ENCODE measurements at places on chromosomes 4 and X.

- no peak for DNase-seq
Measured at GRCh38 chrX:48591255-48591791, 6.0 kb upstream of the WDR13 start.

DNA sequence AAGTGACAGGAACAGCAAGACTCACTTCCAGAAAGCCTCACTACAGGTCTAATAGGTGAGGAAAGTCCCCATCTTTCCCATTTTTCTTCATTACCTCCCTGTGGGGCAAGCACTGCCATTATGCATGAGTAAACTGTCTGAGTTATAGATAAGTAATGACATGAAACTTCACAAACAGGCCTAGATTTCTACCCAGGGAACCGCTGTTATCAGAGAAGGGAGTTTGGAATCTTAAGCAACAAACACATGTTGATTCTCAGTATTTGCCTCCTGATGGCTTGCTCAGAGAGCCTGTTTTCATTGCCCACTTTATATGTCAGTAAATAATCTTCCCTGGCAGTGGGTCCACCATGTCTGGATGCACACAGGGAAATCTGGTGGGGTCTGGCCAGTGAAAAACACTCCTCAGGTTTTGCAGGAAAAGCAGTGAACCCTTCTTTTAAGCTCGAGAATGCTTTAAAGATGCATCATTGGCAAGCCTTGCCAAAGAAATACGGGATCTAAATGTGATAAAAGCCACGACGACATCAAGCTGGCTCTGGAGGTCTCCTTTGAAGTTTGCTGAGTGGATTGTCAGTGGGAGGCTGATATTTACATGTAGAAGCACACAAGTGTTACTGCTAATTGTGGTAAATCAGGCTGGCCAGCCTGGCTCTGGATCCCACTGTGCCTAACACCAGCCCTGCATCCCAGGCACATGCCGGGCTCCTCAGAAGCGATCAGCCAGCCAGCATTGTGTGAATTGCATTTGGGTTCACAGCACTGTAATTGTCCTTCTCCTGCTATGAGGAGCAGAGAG is 25.2 kb downstream of the PDGFRA start:
- DNase-seq = no peak

GRCh38 chr4:41095973-41096372 is 118.4 kb downstream of the APBB2 start:
- DNase-seq = no peak

DNA sequence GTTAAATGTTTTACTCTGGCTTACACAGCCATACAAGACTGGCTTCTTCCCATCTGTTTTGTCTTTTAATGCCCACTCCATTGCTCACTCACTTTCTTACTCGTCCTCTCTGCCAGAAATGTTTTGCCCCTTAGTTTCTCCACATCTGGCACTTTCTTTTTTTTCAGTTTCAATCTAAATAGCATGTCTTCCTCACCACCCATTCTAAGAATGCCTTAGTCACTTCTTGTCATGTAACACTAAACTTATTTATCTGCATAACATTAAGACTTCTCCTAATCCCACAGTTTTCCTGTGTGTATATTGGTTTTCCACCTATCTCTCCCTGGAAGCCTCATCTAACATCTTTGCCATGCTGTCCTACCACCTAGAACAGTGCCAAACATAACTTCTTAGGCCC is 119.3 kb downstream of the ADAMTS3 start:
- DNase-seq = no peak

DNA sequence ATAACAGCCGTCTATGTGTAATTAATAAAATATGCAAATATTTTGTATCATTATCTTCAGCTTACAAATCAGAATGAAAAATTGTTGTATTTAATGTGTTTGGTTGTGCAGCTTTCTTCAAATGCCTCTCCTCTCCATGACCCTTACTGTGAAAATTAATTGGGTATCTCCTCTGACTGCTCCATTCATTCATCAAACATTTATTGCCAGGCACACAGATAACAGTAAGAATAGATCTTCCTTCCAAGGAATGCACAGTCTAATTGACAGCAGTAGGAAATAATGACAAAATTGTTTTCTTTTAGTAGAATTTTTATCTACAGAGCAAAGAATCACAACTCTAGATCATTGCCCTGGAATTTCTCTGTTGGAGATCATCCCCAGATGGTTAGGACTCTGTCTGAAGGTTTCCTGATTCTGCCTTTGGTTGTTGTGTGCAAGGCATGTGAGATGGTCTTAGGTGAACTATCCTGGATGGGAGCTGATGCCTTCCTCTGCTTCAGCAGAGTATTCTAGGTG is 395.0 kb upstream of the FAT1 start:
- DNase-seq = no peak

- no peak for DNase-seq
Measured at GRCh38 chrX:40931921-40932320, 153.3 kb upstream of the USP9X start.

GRCh38 chr4:184384056-184384809 is 90.1 kb downstream of the IRF2 start:
- no peak for DNase-seq

DNA sequence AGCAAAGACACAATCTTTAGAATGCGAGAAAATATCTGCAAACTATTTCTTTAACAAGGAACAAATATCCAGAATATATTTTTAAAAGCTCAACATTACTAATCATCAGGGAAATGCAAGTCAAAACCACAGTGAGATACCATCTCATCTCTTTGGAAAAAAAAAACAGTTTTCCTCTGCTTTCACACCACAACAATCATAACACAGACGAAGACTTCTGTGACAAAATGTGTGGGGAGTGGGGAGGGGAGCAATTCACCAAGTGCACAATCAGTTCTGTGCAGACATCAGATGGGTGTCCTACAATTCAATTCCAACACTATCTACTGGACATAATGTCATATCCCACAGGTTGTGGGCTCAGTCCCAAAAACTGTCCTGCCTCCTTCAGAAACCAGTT is 293.2 kb upstream of the SLC7A11 start:
- DNase-seq = no peak

DNA sequence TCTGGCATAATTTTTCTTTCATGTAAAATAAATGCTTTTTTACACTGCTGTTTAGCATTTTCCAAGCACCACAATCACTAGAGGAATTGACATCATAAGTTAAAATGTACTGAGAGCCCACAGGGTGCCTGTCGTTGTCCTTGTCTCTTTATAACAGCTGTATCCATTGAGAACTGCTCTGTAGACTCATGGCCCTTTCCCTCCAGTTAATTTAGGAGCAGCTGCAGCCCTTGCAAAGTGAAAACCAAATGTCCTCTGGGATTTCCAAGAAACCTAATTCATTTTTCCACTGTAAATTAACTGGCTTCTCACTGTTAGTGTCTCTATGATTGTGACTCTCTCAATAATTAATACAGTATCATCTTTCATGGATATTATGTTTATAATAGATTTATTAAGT is 185.9 kb downstream of the SLC4A4 start:
- DNase-seq = peak; percentile 20

DNA sequence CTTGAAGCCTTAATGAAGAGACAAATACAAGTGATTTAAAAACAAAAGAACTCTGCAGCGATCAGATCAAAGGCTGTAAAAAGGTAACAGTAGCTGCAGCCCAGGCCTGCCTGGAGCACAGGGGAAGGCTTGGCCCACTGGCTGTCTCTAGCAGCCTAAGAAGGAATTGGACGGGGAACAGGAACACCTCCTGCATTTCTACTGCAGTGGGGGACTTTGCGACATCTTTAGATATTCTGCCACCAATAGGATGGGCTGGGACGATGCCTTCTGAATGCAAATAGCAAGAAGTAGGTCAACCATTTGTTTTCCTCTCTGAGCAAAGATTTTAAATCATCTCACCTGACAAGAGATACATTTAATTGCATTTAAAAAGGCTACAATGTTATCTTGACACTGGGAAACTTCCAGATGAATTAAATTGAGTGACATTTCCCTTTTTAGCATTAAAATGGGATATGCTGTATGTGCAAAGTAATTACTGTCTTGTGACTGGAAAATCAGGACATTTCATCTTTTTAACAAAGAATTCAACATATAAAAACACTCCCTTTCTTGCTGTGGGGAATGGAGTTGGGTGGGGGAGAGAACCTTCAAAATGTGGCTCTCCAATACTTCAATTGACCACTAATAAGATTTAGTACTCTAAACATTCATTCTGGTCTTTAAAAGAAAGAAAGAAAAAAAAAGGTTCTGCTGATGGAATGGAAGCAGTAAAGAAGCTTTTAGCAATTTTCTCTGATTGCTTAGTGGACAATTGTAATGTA is 70.0 kb downstream of the NYX start:
- DNase-seq = no peak

- no peak for DNase-seq
Measured at GRCh38 chr4:7808181-7808580, 131.5 kb downstream of the AFAP1 start.

GRCh38 chr4:80188457-80188800 is 8.9 kb upstream of the PRDM8 start:
- DNase-seq = no peak

- no peak for DNase-seq
Measured at GRCh38 chr4:56817840-56818491, 3.5 kb downstream of the SPINK2 start.

DNA sequence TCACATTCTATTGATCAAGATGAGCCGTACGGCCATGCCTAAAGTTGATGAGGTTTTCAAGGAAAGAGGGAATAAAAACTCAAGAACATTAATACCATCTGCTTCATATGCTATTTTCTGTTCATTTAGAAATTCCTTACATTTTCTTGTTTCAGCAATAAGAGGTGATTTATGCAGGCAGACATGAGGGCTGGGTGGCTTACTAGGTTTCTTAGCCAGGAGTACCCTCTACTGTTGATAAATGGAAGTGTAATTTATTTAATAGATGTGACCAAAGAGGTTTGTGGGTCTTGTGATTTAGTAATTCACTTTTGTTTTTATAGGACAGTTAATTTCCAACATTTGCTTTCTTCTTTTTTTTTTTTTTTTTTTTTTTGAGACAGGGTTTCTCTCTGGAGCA is 6.4 kb upstream of the SMIM9 start:
- DNase-seq = peak; percentile 64

GRCh38 chr4:67770422-67770821 is 16.2 kb upstream of the GNRHR start:
- DNase-seq = no peak

- DNase-seq = peak; percentile 3
Measured at GRCh38 chrX:79081895-79082512, 62.5 kb upstream of the GPR174 start.

DNA sequence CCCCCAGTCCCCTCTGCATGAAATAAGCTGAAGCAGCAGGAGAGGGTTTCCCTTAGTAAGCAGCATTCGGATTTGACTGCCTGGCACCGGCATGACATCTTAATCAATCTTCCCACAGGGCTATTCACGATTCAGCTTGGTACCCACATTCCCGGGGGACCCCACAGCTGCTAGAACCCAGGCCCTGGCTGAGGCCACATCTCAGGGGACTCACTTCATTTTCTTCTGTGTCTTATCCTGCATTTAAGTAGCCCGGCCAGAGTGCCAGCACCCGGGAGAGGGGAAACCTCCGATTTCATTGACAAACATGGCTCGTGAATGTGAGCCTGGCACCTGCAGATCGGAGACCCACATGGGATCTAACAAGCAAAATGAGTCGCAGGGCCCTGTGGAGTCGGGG is 52.3 kb upstream of the CRMP1 start:
- no peak for DNase-seq

DNA sequence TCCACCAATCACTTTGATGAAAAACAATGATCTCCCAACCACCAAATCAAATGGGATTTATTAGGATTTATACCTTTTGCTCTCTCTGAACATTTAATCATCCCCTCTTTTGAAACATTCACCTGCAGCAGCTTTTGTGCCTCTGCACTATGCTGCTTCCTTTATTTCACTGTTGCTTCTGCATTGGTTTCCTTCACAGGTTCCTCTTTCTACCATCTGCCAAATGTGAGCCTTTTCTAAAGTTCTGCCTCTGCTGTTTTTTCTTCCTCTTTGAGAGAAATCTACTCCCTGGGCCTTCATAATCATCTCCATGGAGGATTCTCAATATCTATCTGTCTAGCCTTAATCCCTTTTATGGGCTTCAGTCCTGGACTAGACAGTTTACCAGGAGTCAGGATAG is 24.7 kb downstream of the CUL4B start:
- DNase-seq = no peak

DNA sequence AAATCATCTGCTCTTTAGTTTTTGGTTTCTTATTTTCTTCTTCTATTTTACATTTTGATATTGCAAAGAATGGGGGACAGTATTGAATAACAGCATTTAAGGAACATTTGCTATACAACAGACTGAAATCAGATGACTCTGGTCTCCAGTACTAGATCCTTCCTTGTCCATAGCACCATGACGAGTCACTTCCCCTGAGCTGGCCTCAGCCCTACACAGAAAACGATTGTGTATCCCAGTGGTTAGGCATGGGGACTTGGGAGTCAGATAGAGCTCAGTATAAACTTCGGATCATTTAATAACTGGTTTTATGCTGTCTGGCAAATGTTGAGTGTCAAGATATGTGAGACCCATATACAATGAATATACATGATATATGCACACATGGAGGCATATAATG is 44.7 kb upstream of the BEX4 start:
- DNase-seq = no peak

DNA sequence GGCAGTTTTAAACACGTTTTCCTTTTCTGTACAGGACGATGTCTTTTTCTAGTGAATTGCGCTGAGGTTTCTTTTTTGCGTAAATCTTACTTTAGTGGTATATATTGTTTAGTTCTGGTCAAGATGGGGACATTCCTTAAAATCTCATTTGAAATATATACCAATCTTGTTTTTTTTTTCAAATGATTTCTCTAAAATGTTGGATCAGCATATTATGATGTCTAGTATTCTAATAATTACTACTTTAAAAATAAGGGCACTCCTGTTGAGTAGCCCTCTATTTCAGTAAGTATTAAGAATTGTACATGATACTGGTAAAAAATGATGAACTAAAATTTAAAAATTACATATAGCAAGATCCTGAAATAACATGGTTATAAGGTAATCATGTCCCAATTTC is 224.1 kb upstream of the ARHGAP24 start:
- no peak for DNase-seq

- no peak for DNase-seq
Measured at GRCh38 chrX:41733939-41734338, 10.0 kb downstream of the GPR82 start.

GRCh38 chrX:154542723-154543424 is 3.8 kb downstream of the G6PD start:
- no peak for DNase-seq

- DNase-seq = peak; percentile 13
Measured at GRCh38 chrX:74613370-74614092, 893 bp downstream of the RLIM start.

All from NCI-H1694 (cell line).